CD4-positive, alpha-beta T cell (primary cell): ENCODE measurements at places on chromosomes 6 and 20. TPM values are rescaled to one million over a fixed set of nuclear protein-coding genes. Genes with fewer than 3 reads are reported as not detected.

GRCh38 chr6:130811932-130812331, 15.3 kb upstream of the SMLR1 start:
- no peaks in the 10 kb centered on the region for H3K36me3 ChIP-seq
- H3K27ac ChIP-seq: no peak overlapping the region
- no peak for DNase-seq
- H3K27me3 ChIP-seq: peaks cover 5% of the 10 kb centered on the region
- no peak overlapping the region for H3K4me3 ChIP-seq

GRCh38 chr6:143655541-143655940, 22.2 kb upstream of the PHACTR2 start:
- no peak overlapping the region for H3K4me3 ChIP-seq
- no peaks in the 10 kb centered on the region for H3K27me3 ChIP-seq
- H3K36me3 ChIP-seq: no peaks in the 10 kb centered on the region
- DNase-seq: no peak
- no peaks in the 10 kb centered on the region for H3K4me1 ChIP-seq

DNA sequence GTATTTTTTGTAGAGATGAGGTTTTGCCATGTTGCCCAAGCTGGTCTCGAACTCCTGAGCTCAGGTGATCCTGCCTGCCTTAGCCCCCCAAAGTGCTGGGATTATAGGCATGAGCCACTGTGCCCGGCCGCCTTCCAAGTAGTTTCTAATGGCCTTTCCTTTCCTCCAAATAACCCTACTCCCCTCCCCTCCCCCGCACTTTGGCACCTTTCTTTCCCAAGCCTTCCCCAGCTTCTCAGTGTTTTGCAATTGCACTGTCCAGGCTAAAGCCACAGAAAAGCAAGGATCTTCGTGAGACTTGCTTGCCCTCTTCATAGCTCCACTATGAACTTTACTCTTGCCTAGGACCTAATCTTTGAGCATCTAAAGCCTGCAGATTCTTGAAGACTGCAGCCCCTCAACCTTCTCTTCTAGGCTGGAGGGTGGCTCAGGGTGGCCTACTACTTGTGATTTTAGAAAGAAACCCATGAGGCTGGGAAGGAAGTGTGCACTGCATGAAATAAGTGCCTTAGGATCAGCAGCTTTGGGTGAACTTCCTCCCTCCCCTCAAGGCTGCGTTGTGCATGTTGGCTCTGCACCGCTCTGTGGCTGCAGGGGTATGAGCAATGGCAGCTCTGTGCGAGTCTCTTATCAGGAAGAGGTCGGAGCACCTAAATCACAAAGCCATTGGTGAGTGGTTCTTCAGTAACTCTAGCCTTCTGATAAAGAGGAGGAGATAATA, 152.4 kb upstream of the SNX9 start:
- H3K36me3 ChIP-seq: no peaks in the 10 kb centered on the region
- no peak for DNase-seq
- H3K4me3 ChIP-seq: no peak overlapping the region
- no peak overlapping the region for H3K27ac ChIP-seq
- H3K4me1 ChIP-seq: peaks cover 12% of the 10 kb centered on the region

- no peaks in the 10 kb centered on the region for H3K36me3 ChIP-seq
- H3K4me3 ChIP-seq: no peak overlapping the region
- no peak overlapping the region for H3K27ac ChIP-seq
- no peaks in the 10 kb centered on the region for H3K27me3 ChIP-seq
- DNase-seq: no peak
- no peaks in the 10 kb centered on the region for H3K4me1 ChIP-seq
Measured at GRCh38 chr20:15236812-15237211, 899.4 kb upstream of the FLRT3 start.

DNA sequence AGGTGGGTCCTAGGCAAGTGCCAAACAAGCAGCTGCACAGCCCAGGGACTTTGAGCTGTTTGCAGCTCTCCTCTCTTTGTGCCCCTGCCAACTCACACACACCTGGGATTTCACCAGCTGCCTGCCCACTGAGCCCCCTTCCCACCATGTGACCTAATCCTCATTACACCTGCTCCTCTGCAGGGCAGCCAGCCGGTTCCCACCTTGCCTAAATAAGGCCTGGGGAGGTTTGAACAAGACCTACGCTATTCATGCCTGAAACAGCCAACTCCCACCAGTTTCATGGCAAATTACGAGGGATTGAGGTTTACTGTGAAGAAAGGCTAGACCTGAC, 92.6 kb upstream of the SOX4 start:
- no peak for DNase-seq
- no peak overlapping the region for H3K27ac ChIP-seq
- H3K36me3 ChIP-seq: no peaks in the 10 kb centered on the region
- no peaks in the 10 kb centered on the region for H3K4me1 ChIP-seq

GRCh38 chr6:12950976-12951375, 234.4 kb downstream of the PHACTR1 start:
- no peaks in the 10 kb centered on the region for H3K4me1 ChIP-seq
- peaks cover 2% of the 10 kb centered on the region for H3K27me3 ChIP-seq
- DNase-seq: no peak

DNA sequence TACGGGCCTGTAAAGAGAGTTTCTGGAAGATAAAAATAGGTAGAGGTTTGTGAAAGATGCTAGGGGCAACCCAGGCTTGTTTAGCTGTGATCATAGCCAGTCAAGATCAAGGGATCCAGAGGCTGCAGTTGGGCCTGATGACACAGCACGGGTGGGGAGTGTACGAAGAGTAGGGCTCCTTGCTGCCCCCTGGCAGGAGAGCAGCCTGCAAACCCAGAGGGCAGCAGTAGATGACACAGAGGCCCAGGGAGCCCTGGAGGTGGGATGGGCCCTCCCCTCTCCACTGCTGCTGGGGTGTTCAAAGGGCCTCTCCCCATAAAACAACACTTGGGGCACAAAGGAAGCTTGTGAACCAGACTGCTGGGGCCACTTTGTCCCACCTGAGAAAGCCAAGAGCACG, 47.2 kb downstream of the VEGFA start:
- H3K36me3 ChIP-seq: no peaks in the 10 kb centered on the region
- no peak overlapping the region for H3K27ac ChIP-seq
- peaks cover 4% of the 10 kb centered on the region for H3K4me1 ChIP-seq
- DNase-seq: peak; percentile 6
- no peaks in the 10 kb centered on the region for H3K27me3 ChIP-seq
- no peak overlapping the region for H3K4me3 ChIP-seq

DNA sequence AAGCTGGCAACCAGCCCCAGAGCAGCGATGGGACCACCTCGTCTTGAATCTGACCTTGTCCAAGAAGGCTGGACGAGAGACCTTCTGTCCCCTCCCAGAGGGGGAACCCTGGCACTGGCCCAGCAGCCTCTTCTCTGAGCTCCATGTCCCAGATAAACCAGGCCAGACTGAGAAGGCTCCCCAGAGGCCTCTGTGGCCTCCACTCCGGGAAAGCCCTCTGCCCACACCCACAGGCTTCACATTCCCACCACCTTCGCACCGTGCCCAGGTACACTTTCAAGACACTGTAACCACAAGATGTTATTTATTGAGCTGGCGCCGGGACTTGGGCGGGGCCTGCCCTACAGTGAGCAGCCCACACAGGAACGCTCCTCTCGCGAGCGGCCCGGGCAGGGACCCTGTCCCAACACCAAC, 33.2 kb downstream of the ADA start:
- peaks cover 57% of the 10 kb centered on the region for H3K36me3 ChIP-seq
- peak; percentile 50 for DNase-seq
- peak overlapping the region; percentile 45 for H3K27ac ChIP-seq
- H3K27me3 ChIP-seq: no peaks in the 10 kb centered on the region

GRCh38 chr6:36337814-36338213, 1.1 kb upstream of the BNIP5 start:
- DNase-seq: no peak
- no peak overlapping the region for H3K4me3 ChIP-seq
- peaks cover 7% of the 10 kb centered on the region for H3K27me3 ChIP-seq
- peaks cover 20% of the 10 kb centered on the region for H3K4me1 ChIP-seq
- no peak overlapping the region for H3K27ac ChIP-seq

GRCh38 chr6:45949256-45949655, 66.4 kb downstream of the CLIC5 start:
- H3K27ac ChIP-seq: no peak overlapping the region
- H3K36me3 ChIP-seq: peaks cover 21% of the 10 kb centered on the region
- H3K4me3 ChIP-seq: no peak overlapping the region
- no peaks in the 10 kb centered on the region for H3K27me3 ChIP-seq
- no peaks in the 10 kb centered on the region for H3K4me1 ChIP-seq

- H3K27me3 ChIP-seq: no peaks in the 10 kb centered on the region
- H3K4me3 ChIP-seq: no peak overlapping the region
- peaks cover 43% of the 10 kb centered on the region for H3K36me3 ChIP-seq
- H3K4me1 ChIP-seq: no peaks in the 10 kb centered on the region
- no peak overlapping the region for H3K27ac ChIP-seq
- DNase-seq: no peak
Measured at GRCh38 chr6:63714091-63714490, 78.5 kb downstream of the PHF3 start.

GRCh38 chr20:9978397-9979004, 56.3 kb upstream of the ANKEF1 start:
- H3K27ac ChIP-seq: no peak overlapping the region
- no peaks in the 10 kb centered on the region for H3K4me1 ChIP-seq
- peak; percentile 4 for DNase-seq
- H3K27me3 ChIP-seq: no peaks in the 10 kb centered on the region
- H3K36me3 ChIP-seq: no peaks in the 10 kb centered on the region

- no peak overlapping the region for H3K4me3 ChIP-seq
- H3K27ac ChIP-seq: no peak overlapping the region
- no peaks in the 10 kb centered on the region for H3K27me3 ChIP-seq
- H3K36me3 ChIP-seq: no peaks in the 10 kb centered on the region
Measured at GRCh38 chr6:85355816-85356215, 94.1 kb upstream of the NT5E start.

GRCh38 chr6:139923964-139924475, 549.6 kb upstream of the CITED2 start:
- no peak overlapping the region for H3K4me3 ChIP-seq
- H3K36me3 ChIP-seq: no peaks in the 10 kb centered on the region
- DNase-seq: no peak
- H3K27me3 ChIP-seq: no peaks in the 10 kb centered on the region

DNA sequence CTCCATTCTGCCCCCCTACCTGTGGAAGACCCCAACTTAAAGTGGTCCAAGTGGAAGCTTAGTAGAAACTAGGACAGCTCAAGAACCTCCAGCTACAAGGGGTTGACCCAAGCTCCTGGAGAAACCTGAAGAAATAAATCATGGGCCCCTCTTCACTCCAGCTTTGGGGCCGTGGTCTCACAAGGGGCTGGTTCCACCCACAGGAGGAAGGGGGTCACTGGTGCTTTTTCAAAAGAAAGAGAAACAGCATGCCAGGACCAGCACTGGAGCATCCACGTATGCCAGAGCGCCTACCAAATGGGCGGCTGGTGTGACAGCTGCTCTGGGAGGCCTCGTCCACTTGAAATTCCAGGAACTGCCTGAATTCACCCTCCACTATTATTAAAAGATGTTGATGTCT, 14.4 kb upstream of the ANKRD60 start:
- H3K27me3 ChIP-seq: no peaks in the 10 kb centered on the region
- H3K27ac ChIP-seq: no peak overlapping the region
- no peaks in the 10 kb centered on the region for H3K4me1 ChIP-seq

DNA sequence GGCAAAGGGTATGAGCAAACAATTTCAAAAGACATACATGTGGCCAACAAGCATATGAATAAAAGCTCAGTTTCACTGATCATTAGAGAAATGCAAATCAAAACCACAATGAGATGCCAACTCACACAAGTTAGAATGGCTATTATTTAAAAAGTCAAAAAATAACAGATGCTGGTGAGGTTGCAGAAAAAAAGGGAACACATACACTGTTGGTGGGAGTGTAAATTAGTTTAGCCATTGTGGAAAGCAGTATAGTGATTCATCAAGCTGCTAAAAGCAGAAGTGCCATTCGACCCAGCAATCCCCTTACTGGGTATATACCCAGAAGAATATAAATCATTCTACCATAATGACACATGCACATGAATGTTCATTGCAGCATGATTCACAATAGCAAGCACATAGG, 6.7 kb upstream of the KHDC1L start:
- DNase-seq: peak; percentile 1
- H3K27me3 ChIP-seq: no peaks in the 10 kb centered on the region
- H3K4me3 ChIP-seq: no peak overlapping the region
- H3K36me3 ChIP-seq: no peaks in the 10 kb centered on the region

DNA sequence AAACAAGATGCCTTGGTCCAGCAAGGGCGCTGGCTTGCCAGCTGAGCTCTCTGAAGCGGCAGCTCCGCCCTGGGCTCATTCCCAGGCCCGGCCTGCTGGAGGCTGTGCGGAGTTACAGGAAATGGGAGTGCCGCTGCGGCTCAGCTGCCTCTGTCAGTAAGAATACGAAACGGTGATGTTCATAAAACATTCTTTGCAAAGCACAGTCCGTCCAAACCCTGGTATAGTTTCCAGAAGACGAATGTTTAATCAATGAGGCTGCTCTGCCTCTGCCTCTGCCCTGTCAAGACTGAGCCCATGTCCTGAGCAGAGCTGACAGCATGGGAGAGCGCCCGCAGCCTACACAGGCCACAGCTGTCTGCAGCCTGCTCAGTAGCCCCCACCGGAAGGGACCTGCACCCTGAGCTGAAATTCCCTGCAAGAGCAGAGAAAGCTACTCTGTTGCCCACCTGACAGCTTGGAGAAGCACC, 153.3 kb upstream of the SNX9 start:
- no peak for DNase-seq
- no peak overlapping the region for H3K4me3 ChIP-seq
- peaks cover 12% of the 10 kb centered on the region for H3K4me1 ChIP-seq
- no peak overlapping the region for H3K27ac ChIP-seq
- H3K36me3 ChIP-seq: no peaks in the 10 kb centered on the region

DNA sequence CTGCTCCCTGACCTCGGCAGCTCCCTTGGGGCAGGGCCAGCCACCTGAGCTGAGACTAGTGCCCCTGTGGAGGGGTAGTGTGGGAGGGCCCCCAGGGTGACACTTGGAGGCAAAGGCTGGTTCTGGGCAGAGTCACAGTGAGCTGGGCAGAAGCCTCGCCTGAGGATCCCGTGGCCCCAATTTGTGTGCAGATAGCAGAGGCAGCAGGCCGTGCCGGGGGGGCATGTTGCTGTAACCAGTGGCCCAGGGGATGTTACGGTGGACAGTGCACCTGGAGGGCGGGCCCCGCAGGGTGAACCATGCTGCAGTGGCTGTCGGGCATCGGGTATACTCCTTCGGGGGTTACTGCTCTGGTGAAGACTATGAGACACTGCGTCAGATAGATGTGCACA, 2.9 kb downstream of the KLHDC3 start:
- no peak overlapping the region for H3K27ac ChIP-seq
- H3K4me1 ChIP-seq: peaks cover 61% of the 10 kb centered on the region
- no peak overlapping the region for H3K4me3 ChIP-seq
- H3K36me3 ChIP-seq: peaks cover 41% of the 10 kb centered on the region
- no peak for DNase-seq

DNA sequence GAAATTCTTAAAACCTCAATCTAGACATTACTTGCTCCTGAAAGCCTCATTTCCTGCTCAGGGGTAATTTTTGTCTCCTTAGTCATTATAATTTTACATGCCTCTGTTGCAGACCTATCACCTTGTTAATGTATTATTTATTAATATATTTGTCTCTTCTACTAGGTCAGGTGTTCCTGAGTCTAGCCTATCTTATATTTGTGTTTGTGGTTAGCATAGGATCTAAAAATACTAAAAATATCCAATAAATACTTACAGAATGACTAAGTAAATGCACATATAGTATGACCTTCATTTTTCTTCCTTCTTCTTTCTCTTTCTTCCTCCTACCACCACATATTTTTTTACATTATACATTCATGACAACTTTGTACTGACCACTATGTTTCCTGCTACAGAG, 268.9 kb upstream of the HS3ST5 start:
- H3K4me3 ChIP-seq: no peak overlapping the region
- H3K27me3 ChIP-seq: no peaks in the 10 kb centered on the region

The PSORS1C2 gene
- total RNA-seq: not detected

The MLIP gene
- not detected for total RNA-seq

The FAM83C gene
- total RNA-seq: not detected

The CALHM4 gene
- not detected for total RNA-seq

The PARD6B gene
- total RNA-seq: 8.2 TPM

The MMUT gene
- total RNA-seq: 7.2 TPM

The GRM4 gene
- not detected for total RNA-seq

The SRMS gene
- total RNA-seq: not detected

The IRF4 gene
- total RNA-seq: 20.8 TPM

The BTNL2 gene
- not detected for total RNA-seq
